Activated T-cell treated with anti-CD3 and anti-CD28 coated beads for 1 hour (primary cell): ENCODE measurements at places on chromosomes 4 and X.

DNA sequence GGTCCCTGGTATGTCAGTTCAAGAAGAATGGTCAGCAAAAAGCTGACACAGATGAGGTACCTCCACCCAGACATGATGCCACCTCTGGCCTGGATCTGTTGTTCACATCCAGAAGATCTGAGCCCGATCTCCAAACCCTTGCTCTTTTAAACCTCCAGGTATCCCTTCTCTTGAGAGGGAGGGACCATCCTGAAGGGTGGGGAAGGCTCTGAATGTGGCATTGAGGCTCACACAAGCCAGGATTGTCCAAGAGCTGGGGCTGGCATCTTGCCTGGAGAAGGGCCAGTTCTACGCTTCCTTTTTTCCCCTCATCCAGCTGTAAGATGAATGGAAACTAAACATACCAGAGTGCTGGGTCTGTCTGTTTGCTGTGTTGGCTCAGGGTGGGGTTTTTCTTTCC, at the start of gene ITIH6:
Gene ITIH6, minus strand, starts transcription at position 119 of the 400 bp plus-strand sequence. Its CDS starts 45 bp downstream, at position 74.
- DNase-seq, result no peak

DNA sequence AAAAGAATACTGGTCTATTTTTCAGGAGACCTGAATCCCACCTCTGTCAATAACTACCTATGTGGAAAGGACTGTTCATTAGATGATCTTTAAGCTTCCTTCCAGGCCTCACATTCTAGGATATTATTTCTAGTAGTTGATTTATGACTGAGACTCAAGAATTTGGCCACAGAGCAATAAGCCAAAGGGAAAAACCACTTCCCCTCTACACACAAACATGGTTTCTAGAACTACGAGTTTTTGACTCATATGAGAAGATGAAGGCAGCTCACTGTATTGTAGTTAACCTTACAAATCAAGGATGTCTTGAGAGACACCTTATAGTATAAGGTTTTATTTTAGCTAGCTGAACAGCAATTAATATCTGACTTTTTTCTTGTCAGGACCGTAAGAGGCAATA, 36.9 kb upstream of the GDPD2 start:
- DNase-seq, result no peak

- DNase-seq, result no peak
Measured at GRCh38 chr4:78749972-78750727, 26.0 kb upstream of the BMP2K start.

- no peak for DNase-seq
Measured at GRCh38 chr4:173025131-173025530, 143.5 kb upstream of the GALNT7 start.

DNA sequence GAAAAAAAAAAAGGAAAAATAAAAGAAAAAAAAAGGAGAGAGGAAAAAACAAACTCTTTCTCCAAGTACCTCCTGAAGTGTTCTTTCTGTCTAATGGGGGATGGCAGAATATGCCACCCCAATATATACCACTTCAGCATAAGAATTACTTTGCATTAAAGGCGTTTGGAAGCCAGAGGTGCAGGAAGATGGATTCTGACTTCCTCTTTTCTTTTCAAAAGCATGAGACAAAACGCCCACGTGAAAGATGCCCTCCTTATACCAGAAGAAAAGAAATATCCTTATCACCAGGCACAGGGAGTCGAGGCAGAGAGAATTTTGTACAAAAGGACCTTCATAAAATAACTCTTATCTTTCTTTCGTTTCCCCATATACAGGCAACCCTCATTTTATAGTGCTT, 40.9 kb downstream of the COX18 start:
- no peak for DNase-seq

- DNase-seq, result no peak
Measured at GRCh38 chrX:20653070-20653469, 386.4 kb upstream of the RPS6KA3 start.

DNA sequence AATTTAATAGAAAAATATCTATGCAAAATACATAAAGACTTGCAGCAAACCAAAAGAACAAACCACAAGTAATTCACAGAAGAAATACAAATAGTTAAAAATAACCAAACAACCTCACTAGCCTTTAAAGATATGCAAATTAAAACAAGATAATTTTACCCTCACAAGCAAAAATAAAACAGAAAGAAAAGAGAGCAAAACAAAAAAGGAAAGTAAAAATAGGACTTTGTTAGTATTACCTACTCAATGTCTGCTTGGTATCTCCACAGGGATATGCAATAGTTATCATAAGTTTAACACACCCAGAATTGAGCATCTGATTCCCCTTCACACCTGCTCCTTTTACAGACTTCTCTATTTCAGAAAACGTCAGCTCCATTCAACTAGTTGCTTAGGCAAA, 737.5 kb upstream of the MAGEB2 start:
- no peak for DNase-seq

- DNase-seq, result no peak
Measured at GRCh38 chr4:146437778-146438177, 84.0 kb downstream of the SLC10A7 start.
